CD4-positive, alpha-beta T cell treated with Interleukin-21 for 1 hour (primary cell): ENCODE measurements at places on chromosomes 5 and 9.

DNA sequence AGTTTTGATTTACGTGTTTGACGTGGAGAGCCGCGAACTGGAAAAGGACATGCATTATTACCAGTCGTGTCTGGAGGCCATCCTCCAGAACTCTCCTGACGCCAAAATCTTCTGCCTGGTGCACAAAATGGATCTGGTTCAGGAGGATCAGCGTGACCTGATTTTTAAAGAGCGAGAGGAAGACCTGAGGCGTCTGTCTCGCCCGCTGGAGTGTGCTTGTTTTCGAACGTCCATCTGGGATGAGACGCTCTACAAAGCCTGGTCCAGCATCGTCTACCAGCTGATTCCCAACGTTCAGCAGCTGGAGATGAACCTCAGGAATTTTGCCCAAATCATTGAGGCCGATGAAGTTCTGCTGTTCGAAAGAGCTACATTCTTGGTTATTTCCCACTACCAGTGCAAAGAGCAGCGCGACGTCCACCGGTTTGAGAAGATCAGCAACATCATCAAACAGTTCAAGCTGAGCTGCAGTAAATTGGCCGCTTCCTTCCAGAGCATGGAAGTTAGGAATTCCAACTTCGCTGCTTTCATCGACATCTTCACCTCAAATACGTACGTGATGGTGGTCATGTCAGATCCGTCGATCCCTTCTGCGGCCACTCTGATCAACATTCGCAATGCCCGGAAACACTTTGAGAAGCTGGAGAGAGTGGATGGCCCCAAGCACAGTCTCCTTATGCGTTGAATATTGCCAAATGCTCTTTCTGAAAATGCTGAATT is 850 bp downstream of the RRAGA start:
- peak; percentile 4 for DNase-seq

- DNase-seq = no peak
Measured at GRCh38 chr5:179783128-179783527, 10.7 kb upstream of the LTC4S start.

- DNase-seq = no peak
Measured at GRCh38 chr5:87266914-87267573, 639 bp upstream of the RASA1 start.

DNA sequence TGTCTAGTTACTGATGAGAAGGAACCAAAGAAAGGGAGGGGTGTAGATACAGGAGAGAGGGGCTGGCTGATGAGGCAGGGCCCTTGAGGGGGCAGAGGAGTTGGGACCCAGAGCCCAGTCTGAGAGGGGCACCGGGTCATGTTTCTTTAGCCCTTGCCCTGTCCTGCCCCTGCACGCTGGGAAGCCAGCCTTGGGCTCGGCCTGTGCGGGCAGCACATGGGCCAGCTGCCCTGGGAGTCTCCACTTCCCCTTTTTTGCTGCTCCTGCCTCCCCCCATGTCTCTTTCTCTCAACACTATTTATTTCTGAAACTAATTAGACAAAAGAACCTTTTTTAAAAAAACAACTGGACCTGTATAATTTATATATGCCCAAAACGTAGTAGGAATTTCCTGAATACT is 20.5 kb downstream of the MVB12B start:
- no peak for DNase-seq

DNA sequence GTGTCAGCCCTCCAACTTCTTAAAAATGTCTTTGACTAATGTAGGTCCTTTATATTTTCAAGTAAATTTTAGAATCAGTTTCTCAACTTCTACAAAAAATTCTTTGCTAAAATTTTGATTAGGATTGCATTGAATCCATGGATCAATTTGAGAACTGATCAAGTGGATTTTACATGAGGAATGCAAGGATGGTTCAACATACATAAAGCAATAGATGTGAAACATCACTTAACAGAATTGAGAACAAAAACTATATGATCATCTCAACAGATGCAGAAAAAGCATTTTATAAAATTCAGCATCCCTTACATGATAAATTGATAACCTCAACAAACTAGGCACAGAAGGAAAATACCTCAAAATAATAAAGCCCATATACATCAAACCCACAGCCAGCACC is 190.8 kb downstream of the AUH start:
- no peak for DNase-seq

DNA sequence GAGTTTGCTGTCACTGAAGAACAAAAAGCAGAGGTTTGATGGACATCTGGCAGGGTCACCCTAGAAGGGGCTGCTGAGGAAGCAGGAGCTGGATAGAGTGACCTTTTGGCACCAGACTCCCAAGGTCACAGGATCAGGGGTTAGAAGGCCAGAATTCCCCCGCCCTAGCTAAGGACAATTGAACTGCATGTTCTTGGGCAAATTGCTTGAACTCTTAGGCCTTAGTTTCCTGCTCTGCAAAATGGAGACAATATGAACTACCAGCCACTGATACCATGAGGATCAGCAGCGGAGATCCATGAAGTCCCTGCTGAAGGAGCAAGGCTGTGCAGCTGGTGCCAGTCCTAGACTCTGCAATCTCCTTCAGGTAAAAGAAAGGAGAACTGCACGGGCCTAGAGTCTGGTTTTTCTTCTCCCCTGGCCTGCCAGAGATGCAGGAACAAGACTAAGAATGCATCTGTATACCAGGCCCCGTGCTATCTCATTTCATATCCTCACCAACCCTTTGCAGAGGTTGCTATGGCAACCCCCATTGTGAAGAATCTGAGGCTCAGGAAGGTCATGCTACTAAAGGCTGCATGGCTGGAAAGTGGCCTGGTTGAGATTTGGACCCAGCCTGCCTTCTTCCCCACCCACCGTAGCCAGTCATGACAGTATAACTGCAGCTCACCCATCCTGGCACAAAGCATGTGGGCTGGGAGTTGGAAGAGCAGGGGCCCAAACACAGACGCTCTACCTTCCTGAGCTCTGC is 33.7 kb downstream of the CAMK2A start:
- no peak for DNase-seq

GRCh38 chr9:8428389-8428788 is 628.8 kb upstream of the DMAC1 start:
- peak; percentile 22 for DNase-seq

DNA sequence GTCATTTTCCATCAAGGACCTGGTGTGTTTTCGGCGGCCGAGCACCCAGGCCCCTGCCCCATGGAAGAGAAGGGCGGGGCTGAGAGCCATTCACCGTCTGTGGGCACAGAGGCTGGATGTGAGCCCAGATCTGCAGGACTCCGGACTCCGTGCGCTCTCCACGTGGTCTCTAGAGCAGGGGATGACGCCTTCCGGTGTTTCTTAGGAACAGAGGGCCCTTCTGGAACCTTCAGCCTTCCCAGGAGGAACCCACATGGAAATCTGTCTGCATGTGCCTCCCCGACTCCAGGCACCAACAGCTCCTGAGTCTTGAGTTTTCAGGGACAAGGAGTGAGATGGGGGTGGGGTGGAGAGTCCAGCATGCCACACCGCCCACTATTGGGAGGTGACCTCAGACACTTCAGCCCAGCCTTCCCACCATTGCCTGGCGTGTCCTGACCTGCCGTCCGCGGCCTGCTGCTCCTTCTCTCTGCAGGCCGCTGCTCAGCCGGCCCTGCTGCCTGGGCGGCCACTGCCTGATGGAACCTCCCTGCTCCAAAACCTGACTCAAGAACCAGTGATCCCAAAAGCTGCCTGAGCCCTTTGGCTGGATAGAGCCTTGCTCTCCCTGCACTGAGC is 2.4 kb upstream of the RXRA start:
- no peak for DNase-seq

GRCh38 chr5:159735749-159736660 is 180.3 kb upstream of the ADRA1B start:
- DNase-seq = no peak

DNA sequence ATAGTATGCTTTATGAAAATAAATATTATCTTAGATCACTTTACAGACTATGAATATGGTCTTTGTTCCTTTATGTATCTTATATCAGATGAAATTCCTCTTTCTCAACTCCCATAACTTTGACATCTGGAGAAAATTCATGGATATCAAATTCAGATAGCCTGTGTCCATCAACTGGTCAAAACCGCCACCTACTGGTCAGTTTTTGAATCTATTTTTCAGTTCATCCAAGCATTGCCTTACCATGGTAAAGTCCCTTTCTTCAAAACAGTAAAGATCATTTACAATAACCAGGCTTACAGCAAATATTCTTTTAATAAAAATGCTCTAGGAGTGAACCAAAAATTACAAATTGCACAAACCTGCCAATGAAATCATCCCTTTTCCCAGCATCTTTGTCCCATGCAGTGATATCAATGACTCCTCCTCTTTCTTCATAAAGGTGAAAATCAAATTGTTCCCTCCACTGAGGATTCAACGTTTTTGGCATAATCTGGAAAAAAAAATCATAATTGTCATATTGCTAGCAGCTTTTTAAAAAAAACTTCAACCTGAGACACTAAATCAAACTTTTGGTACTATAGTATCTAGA is 290.5 kb downstream of the SLF1 start:
- DNase-seq = peak; percentile 17

GRCh38 chr5:110625376-110625999 is 101.0 kb downstream of the TMEM232 start:
- peak; percentile 18 for DNase-seq

GRCh38 chr5:52784737-52785136 is 3.0 kb upstream of the ITGA1 start:
- DNase-seq = no peak

GRCh38 chr5:72383280-72383679 is 63.1 kb downstream of the PTCD2 start:
- no peak for DNase-seq

- DNase-seq = no peak
Measured at GRCh38 chr9:123488722-123489321, 132.8 kb downstream of the CRB2 start.

DNA sequence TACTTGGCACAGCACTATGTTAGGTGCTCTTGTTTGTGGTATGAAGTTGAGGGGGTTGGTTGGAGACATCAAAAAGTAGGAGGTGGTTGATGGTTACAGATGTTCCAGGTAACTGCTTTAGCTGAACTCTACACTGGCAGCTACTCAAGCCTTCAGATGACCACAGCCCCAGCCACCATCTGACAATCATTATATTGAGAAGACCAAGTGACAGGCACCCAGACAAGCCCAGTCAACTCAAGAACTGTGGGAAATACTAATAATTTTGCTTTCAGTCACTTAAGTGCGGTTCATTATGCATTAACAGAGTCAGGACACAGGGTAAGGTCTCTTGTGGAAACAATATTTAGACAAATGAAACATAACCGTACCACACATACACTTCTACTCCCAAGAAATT is 38.9 kb upstream of the SLIT3 start:
- DNase-seq = no peak

DNA sequence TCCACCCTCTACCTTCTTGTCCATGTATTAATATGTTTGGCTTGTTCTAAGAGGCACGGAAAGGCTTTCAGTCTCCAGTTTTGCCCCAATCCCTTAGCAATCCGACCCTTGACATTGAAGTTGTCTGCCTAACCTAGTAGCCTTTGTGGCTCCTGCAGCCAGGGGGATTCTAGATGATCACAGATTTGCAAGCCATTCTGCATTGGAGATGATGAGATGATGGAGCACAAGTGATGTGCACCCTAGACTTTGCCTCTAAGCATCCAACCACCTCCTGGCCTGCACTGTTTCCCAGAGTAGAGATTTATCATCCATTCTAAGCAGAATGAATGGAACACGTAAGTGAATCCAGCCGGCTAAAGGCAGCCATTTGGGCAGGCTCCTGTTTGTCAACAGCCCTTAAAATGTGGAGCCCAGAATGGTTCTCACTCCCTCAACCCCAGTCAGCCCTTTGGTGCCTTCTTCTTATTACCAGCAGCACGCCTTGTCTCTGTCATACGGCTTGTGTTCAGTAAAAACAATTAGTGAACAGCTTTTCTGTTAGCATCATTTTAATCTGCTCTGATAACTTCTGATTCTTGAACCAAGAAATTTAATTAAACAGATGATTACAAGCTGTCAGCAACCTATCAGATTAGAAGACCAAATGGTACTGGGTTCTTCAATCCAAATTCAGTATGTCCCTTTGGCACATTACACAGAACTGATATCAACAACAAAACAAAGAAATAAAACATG is 5.7 kb upstream of the TRAF1 start:
- DNase-seq = no peak

GRCh38 chr5:91449083-91449482 is 66.0 kb upstream of the ARRDC3 start:
- no peak for DNase-seq

DNA sequence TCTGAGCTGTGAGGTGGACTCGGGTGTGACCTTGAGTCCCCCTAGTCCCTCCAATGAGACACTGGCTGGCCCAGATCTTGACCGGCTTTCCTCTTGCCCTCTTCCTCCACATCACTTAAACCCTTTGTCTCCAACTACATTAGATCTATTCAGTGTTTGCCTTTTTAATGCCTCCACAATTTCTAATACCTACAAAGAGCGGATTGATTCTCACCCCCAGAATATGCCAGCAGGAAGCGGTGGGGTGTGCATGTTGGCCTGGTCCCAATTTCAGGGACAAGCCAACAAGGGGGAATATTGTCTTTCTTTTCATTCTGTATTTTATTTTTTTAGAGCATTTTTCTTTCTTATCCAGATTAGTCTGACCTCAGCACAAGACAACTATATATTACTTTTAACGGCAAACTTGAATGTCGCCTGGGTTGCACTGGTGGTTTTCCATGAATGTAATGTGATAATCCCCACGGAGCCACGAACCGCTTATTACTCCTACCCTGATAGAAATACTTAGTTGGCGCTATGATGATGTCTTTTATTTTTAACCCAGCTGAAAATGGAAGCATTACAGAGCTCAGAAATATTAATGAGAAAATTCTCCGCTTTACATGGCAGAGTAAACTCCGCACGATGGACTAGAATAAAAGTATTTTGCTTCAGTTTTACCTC is 68.5 kb upstream of the MYO10 start:
- DNase-seq = no peak

DNA sequence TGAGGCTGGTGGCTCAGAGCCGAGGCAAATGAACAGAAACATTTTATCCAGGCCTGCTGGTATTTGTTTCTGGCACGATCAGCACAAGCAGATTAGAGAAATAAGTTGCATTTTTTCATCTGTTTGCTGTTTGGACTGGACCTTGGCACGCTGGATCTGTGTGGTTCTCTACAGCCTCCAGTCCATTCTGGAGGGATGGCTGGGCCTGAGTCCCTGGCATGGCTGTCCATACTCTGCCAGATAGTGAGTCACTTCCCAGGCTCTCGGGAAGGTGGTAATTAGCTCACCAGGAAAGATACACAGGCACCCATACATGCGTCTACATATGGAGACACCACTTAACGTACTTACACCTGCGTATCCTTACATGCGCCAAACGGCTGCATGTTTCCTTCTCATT is 78.6 kb downstream of the SPRY4 start:
- no peak for DNase-seq

GRCh38 chr5:169299191-169299662 is 1.7 kb downstream of the SLIT3 start:
- no peak for DNase-seq

- no peak for DNase-seq
Measured at GRCh38 chr9:93300585-93301081, 116.7 kb downstream of the WNK2 start.

- peak; percentile 53 for DNase-seq
Measured at GRCh38 chr9:129454467-129455067, 166.3 kb downstream of the C9orf50 start.

GRCh38 chr5:150026682-150027172 is 26.2 kb downstream of the HMGXB3 start:
- no peak for DNase-seq
